ENCODE measurements at places on chromosomes 12 and 14. TPM values are rescaled to one million over a fixed set of nuclear protein-coding genes. Genes with fewer than 3 reads are reported as not detected.

GRCh38 chr12:132424811-132425210 is 65.1 kb upstream of the FBRSL1 start:
- DNase-seq, result no peak

Gene B4GALNT3
- total RNA-seq, result 65.3 TPM

DNA sequence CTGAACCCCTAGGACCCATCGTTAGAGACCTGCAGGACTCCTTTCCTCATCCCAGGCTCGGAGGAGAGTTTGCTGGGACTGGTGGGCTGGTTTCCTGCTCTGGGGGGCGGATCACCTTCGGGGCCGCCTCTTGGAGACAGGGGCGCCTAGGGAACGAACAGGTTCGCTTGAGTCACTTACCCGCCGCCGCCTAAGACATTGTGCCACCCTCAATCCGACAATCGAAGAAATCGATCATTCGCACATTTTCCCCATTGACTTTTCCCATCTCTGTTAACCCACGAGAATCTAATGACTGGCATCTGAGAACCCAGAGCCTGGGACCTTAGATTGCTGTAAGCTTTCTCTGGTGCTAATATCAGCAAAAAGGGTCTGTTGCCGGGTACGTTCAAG is 322 bp downstream of the SLC39A9 start:
- DNase-seq, result no peak

DNA sequence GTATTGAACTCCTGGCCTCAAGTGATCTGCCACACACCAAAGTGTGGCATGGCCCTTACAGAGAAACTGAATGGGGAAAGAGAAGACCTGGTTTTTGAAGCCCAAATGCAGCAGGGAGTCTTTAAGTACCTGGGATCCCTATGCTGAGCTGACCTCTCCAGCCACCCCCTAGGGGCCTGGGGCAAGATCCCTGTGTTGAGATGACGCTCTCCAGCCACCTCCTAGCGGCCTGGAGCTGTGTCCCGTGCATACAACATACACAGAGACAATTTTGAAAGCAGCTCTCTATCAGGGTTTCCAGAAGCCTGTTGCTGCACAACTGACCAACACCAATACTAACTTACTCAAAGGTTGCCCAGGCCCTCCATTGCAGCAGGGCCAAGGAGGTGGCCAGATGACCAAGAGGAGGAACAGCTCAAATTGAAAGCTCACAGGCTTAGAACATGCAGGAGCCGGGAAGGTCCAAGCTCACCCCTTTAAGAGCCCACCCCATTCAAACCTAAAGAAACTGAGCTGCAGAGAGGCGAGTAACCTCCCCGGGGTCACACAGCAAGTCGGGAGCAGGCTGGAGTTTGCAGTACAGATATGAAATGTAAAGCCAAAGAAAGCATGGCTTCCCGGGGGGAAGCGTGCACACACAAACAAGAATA is 31.5 kb downstream of the TTC7B start:
- no peak for DNase-seq

DNA sequence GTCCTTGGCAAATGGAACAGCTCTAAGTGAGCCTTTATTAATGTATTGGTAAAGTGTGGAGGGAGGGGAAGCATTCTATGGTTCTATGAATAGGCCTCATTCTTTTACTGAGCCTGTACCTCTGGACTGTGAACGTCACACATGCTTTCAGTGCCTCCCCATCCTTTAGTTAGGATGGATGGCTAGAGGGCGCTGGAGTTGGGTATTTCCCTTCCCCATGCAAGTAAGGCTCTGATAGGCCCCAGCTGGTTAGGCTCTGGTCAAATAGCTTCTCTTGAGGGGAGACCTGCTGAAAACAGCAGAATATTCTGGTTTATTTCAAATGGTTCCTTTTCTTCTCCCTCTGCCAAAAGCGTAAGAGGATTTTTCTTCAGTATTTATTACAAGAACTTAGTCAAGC is 860.9 kb upstream of the MDGA2 start:
- DNase-seq, result no peak

DNA sequence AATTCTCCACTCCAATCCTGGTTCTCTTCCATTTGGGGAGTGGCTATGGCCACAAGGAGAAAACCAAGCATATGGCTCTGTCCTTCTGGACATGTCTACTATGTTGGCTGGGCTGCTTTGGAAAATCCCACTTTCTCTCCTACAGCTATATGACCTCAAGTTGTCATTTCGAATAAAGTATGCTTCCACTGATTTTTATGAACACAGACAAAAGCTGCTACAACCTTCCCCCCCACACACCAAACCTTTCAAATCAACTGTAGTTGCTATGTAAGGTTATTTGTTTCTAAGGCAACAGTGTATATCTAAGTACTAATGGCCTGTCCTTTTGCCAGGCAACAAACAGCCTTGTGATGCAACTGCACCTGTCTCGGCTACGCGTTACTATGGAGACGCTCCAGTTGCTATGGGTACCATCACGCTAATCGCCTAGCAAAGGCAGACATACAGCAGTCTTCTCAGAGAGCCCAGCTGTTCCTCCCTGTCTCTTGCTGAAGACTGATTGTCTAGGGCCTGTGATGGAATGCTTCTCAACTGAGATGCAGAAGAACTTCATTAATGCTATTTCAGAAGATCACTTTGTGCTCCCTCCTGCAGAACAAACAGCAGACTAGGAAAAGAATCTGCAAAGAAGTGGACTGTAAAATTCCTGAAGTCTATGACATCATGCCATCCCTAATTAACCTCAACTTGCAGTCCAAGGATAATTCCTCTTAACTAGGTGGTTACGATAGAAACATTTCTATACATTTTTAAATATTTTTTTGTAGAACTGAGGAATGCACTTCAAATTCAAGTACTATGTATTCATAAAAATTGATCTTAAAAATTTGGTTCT is 67.6 kb downstream of the FOXN3 start:
- no peak for DNase-seq

DNA sequence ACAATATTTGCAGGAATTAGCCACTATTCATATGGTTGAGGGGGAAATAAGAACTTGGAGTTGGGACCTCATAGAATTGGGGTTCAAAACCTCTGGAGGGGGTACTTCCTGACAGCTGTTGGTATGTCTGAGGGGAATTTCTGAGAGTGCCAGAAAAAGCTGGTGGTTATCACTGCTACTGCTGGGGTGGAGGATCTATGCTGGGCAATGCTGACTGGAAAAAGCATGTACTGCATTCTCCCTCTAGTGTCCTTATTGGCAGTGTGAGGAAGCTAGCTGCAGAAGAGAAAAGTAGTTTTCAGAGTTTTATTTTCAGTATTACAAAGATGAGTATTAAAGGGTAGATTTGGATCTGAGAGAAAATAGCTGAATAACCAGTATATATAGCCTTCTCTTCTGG is 88.8 kb downstream of the FUT8 start:
- no peak for DNase-seq
